Activated CD4-positive, CD25-positive, alpha-beta regulatory T cell treated with anti-CD3 and anti-CD28 coated beads, Interleukin-2, amount 50 U/mL, for 72 hours (primary cell): ENCODE measurements at places on chromosomes 12 and 14.

DNA sequence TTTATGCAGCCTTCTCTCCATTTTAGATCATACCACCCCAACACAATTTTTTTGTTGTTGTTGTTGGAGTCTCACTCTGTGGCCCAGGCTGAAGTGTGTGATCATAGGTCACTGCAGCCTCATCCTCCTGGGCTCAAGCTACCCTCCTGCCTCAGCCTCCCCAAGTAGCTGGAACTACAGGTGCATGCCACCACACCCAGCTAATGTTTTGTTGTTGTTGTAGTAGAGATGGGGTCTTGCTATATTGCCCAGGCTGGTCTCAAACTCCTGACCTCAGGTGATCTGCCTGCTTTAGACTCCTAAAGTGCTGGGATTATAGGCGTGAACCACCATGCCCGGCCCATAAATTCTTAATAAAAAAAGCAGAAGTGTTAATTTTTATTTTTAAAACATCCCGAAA, 111.6 kb downstream of the PLXNC1 start:
- no peak for DNase-seq

DNA sequence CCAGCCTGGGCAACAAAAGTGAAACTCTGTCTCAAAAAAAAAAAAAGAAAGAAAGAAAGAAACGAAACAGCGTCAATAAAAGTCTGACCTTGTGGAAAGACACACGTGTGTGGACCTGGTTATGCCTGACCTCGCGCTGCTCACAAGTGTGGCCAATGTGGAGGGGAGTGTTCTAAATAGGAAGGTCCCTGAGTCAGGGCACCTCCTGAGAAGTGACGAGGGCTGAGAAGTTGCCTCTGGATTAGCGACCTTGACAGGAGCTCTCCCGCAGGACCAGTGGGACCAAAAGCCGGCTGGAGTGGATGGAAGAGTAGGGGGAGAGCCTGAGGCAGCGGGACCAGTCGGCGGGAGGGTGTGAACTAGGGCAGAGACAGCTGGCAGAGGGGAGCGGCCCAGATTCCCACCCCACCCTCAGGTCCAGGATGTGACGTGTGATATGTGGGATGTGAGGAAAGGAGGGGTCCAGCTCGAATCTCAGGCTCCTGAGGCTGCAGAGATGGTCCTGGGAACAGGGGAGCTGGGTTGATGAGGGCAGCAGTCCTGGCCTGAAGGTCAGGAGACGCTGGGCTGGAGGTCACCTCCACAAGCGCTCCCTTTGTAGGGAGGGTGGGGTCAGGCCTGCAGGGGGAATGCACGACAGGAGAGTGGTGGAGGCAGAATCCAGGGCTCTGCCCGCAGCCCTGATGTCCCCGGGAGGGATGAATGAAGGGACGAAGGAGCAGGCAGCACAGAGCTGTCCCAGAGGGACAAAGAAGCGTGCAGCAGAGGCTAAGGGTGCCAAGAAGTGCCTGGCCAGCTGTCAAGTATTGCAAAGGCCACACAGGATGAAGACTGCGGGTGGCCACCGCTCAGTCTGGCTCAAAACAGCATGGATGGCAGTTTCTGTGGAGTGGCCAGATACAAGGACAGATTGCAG, 24.8 kb upstream of the GPR68 start:
- DNase-seq, result no peak

GRCh38 chr14:79598339-79598738, 613.0 kb downstream of the DIO2 start:
- DNase-seq, result no peak

GRCh38 chr12:118746960-118747359, 234.4 kb upstream of the SRRM4 start:
- no peak for DNase-seq

GRCh38 chr12:44817687-44818086, 58.4 kb downstream of the NELL2 start:
- DNase-seq, result no peak

- DNase-seq, result no peak
Observed at GRCh38 chr12:46569826-46570439, 197.4 kb upstream of the SLC38A2 start.
